ENCODE measurements at places on chromosomes 5 and 9.

GRCh38 chr9:22052376-22052945 is 43.4 kb upstream of the CDKN2B start:
- no peak for DNase-seq

DNA sequence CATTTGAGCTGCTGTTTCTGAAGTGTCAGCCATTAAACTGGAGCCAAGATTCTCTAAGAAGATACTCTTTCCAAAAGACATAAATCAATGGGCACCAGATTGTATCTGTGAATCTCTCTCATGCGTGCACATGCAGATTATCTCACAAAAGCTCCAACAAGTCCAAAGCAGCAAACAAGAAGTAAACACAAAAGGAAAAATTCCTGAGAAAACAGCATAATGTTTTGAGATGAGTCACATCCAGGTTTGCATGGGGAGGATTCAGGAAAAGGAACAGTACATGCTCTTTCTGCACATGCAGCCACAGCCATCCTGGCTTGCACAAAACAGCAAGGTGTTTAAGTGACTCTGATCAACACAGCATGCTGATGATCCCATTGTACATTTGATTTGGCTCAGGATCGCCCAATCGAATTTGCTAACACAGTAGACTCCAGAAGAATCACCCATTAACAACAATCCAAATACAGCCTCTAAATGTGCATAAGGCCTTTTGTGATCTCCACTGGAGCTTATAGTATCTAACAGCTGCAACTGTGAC is 143.1 kb downstream of the ELAVL2 start:
- no peak for DNase-seq

DNA sequence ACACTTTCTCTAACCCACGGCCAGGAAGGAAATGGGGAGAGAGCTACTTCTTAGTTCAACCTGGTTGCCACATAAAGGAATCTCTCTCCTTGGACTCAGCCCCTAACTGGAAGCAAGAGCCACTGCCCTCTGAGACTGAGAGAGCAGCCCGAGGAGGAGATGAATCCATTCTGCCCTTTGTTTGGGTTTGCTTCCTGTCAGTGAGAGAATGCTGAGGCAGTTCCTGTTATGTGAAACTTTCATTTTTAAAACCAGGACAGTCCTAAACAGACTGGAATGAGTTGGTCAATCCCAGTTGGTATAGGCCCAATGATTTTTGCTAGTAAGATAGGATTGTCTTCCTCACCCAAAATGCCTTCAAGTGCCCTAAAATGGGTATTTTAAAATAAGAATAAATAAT is 205.1 kb downstream of the NTRK2 start:
- DNase-seq = no peak

DNA sequence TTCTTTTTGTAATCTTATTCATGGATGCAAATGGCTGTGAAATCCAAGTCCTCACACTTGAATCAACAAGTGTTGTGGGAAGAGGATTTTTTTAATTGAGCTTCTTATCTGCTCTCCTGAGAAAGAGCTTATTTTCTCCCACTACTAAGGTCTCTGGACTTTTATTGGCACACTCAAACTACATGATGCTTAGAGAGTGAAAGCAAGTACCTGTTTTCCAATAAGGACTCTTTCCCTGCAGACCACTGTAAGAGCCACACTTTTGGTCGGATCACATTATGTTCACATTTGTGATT is 546.4 kb upstream of the ARRDC3 start:
- no peak for DNase-seq

- DNase-seq = no peak
These were observed 435.1 kb upstream of the CDH9 start for GRCh38 chr5:27473307-27474046.

DNA sequence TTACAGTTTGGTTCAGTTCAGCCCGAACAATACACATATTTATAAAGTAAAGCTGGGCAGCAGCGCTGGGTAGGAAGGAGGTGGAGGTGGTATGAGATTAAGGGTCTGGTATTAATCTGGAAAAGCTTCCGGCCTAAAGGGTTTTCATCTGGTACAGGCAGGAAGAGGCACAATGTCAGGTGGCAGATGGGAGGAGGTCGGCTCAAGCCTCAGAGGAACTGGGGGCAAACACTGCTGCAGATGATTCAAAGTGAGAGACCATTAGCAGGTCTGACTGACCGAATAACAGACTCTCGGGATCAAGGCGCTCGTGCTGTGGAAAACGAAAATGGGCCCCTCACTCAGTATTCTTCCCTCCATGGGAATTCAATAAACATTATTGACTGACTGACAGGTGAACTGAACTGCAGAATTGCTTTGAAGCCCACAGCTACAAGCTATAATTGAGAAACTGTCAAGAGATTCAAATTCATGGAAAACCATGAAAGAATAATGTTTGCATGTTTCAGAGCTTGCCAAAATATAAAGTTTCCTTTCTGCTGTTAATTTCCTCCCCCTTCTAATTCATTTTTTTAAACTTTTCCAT is 75.3 kb downstream of the TMEM167A start:
- DNase-seq = no peak

DNA sequence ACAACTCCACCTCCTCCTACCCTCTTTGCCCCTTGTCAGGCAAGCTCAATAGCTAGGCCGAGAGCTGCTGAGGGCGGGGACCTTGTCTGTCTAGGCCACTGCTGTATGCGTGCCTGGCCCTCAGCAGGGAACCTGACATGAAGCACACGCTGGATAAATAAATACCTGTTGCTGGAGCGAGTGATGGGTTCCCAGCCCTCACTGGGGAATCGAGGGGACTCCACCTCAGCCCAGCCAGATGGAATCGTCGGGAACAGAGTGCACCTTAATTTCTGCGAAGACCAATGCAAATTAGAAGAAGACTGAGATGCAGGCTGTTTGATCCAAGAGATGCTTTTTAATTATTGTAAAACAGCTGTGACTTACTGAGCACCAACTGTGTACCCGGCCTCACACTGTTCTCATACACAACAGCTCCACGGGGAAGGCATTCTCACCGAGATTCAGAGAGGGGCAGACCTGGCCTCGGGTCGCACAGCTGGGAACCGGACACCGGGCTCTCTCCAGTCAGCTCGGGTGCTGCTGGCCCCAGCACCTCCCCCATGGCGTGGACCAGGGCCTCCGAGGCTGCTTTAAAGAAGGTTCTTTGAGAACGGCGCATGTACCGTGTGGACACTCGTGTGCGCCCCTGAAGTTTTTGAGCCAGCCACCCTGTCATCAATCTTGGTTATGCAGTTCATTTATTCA is 109.7 kb upstream of the IER5L start:
- DNase-seq = no peak

DNA sequence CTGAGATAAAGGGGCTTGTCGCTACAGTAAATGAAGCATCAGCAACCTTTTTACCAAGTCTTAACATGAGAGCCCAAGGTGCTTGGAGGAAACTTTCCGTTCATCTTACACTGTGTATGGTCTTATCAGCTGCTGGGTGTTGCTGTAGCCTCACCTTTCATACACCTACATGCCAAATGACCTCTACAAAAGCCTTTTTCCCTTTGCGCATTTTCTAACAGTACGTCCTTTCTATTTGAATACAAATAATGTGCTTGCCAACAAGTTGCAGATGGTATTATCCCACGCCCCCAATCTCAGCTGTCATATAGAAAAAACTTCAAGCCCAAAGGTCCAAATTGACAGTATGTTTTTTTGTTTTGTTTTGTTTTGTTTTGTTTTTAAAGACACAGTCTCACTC is 96.9 kb downstream of the BNC2 start:
- no peak for DNase-seq

GRCh38 chr5:169805527-169805934 is 168.5 kb downstream of the DOCK2 start:
- no peak for DNase-seq

GRCh38 chr5:36607838-36608783 is 1.7 kb downstream of the SLC1A3 start:
- DNase-seq = peak; percentile 23

DNA sequence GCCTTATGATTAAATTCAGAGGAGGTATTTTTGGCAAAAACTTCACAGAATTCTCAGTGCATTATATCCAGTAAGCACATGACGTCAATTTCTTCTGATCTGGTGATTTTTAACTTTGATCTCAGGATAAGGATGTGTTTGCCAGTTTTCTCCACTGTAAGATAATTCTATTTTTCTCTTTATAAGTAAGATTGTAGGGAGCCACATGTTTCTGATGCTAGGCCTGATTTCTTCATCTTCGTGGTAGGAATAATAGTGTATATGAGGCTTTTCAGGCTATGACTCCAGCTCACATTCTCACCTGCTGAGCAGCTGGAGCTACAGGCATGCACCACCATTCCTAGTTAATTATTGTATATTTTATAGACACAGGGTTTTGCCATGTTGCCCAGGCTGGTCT is 32.1 kb upstream of the LMNB1 start:
- DNase-seq = no peak

DNA sequence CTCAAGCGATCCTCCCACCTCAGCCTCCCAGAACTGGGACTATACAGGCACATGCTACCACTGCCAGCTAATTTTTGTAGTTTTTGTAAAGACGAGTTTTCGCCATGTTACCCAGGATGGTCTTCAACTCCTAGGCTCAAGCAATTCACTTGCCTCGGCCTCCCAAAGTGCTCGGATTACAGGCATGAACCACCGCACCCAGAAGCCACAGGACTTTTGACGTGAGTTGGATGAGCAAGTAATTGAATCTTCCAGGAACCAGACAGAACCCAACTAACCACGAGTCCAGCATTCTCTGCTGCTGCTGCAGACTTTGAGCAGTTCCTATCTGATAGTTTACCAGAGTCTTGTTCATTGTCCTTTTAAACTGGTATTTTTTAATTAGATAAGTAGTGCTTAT is 9.6 kb upstream of the ATP6V0E1 start:
- DNase-seq = no peak

- DNase-seq = no peak
These were observed 1.0 kb upstream of the TSLP start for GRCh38 chr5:111070272-111071134.

GRCh38 chr9:1366276-1366675 is 316.1 kb downstream of the DMRT2 start:
- no peak for DNase-seq

DNA sequence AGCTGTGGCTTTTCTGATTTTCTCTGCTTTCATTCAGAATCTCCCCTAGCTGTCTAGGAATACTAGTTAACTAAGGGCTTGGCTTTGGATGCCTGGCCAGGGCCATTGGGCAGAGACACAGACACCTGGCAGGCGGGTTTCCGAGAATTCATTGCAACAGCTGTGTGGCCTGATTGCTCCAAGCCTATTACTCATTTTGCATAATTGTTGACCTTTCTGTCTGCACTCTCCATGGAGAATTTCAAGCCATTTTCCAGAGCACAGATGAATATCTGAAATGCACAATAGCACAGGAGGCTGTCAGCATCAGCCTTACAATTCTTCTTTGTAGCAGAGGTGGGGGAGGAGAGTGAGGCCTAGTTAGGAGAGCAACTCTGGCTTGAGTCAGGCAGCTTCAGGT is 310.5 kb downstream of the DMAC1 start:
- no peak for DNase-seq

- DNase-seq = no peak
These were observed 53.4 kb upstream of the ALDH1B1 start for GRCh38 chr9:38339087-38339486.

DNA sequence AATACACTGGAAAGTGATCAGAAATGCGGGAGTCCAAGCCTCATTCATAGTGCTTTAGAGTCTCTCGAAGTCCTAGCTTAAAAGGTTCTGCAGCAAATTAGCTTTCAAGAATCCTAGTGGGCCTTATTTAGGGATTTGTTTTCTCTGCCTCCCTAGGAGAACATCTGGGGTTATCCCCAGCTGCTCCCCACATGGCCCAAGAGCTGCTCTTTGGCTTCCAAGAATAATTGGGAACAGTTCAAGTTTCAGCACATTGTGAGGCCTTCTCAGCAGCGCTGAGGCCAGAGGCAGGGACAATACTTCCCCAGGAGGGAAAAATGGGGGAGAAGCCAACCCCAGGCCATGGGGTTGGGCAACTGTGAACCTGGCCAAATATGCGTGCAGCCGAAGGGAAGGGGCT is 108.7 kb downstream of the LIFR start:
- DNase-seq = no peak

- no peak for DNase-seq
These were observed 699.0 kb upstream of the ARRDC3 start for GRCh38 chr5:92081958-92082712.

- no peak for DNase-seq
These were observed 9.1 kb downstream of the TYRP1 start for GRCh38 chr9:12702160-12702758.

DNA sequence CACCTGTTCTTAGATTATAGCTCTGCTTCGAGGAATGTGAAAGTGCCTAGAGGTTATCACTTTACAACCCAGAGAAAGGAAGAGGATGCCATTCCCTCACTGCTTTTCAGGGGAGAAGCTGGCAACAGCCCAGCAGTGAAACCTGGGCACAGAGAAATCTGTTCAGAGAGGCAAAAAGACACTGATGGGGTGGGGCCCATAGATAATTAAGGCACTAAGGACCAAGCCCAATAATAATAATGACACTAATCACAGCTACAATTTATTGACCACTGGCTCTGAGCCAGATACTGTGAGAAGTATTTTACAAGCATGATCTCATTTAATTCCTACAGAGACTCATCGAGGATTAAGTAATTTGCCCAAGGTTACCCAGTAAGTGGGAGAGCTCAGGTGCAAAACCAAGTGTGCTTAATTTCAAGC is 168.3 kb downstream of the PIK3R1 start:
- DNase-seq = no peak

- no peak for DNase-seq
These were observed 74.1 kb upstream of the FSD1L start for GRCh38 chr9:105373723-105374122.

DNA sequence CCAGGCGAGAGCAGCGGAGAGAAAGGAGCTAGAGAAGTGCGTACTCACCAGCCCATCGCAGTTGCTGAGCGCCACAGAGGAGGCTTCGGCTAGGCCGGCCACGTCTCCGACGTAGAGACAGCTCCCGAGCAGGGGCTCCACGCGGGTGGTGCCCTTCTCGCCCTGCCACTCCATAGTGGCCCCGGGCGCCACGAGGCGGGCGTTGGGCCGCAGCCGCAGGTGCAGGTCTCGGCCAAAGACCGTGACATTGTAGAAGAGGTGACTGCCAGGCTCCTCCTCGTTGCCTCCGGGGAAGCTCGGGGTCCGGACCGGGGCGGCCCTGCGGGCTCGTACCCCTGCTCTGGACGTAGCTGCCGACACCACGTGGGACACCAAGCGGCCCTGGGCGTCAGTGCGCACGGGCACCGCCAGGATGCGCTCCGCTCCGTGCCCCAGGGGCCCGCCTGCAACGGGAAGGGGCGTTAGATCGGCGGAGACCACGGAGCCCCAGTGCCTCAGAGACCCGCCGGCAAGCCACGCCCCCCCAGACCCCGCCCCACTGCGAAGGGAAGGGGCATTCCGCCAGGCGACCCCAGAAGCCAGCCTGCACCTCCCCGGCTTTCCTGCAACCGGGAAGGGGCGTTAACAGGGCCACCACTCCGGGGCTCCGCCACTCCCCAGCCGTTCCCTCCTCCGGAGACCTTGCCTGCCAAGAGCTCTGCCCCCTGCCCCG is 1.4 kb downstream of the ADAMTS2 start:
- no peak for DNase-seq

DNA sequence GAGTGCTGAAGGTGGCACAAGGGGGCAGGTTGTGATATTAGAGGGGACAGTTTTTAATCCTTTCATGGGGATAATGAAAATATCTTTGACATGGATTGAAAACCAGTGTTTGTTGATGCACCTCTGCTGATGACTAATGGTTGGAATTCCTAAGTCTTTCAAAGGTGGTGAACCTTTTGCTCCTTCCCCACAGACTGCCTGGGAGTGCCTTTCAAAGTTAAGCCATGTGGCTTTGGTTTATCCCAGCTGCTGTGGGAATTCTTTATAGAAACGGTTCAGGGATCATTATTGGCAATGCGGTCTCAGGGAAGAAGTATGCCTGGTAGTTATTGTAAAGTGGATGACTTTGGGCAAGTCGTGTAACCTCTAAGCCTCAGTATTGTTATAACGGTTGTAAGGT is 45.7 kb downstream of the PIP5K1B start:
- no peak for DNase-seq

GRCh38 chr5:80759866-80760577 is 105.2 kb upstream of the DHFR start:
- no peak for DNase-seq
